LHCN-M2 (cell line): ENCODE measurements at places on chromosomes 2 and 18.

- no peak for DNase-seq
Measured at GRCh38 chr2:67918471-67918870, 144.3 kb downstream of the C1D start.

GRCh38 chr2:18907937-18908336 is 318.6 kb upstream of the NT5C1B start:
- no peak for DNase-seq

GRCh38 chr2:100247256-100248043 is 74.9 kb downstream of the LONRF2 start:
- DNase-seq: no peak

DNA sequence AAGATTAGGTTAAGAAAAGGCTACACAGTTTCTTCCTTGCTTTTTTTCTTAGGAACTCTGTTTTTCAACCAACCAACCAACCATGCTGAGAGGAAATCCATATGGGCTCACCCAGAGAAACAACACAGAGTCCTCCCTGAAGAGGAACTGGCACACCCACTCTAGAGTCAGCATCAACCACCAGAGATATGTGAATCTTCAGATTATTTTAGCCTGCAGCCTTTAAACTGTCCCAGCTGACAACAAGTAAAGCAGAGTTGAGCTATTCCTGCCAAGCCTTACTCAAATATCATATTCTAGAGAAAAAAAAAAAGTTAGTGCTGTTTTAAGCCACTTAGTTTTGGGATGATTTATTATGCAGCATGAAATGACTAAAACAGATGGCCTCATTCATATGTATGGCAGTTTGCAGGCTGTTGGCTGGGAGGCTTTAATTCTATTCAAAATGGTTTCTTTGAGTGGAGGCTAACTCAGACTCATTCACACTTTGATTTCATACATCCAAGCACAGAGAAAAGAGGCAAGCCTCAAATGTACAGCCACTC is 1637.7 kb upstream of the LRRTM1 start:
- no peak for DNase-seq

GRCh38 chr2:222450021-222450420 is 25.7 kb downstream of the SGPP2 start:
- DNase-seq: no peak

DNA sequence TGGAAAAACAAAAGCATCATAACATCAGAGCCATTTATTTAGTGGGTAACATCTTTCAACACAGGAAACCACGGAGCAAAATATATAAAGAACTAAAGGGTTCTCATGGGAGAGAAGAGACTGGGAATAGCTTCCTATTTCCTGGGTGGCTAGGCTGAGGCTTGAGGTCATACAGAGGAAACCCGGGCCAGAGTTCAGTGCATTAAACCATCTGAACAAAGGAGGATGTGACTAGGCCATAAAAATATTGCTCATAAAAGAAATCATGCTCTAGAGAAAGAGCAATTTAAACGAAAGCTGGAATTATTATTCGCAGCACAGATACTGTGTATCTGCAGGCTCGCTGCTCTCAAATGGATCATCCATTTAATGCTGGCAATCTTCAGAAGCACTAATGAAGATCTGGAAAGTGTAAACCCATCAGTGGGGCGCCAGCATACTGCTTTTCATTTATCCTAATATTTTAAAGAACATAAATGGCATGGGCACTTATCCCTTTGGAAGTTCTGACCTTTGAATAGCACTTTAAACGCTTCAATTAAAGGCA is 83.3 kb downstream of the GALNT14 start:
- no peak for DNase-seq

DNA sequence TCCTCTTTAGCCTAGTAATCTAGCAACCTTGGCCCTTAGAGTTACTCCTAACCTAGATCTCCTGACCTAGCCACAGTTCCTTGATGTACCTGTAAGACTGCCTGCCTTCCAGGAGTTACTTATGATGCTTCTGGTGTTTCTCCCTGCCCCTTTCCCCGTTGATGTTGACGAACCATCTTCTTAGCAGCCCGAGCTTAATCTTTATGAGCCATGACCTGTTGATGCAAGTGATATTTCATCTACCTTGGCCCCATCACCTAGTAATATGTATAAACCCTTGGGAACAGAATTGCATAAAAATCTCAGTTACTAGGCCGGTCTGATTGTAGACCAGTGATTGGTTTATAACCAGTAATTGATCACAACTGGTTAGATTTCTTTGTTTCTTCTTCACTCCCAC is 2.7 kb downstream of the IMPACT start:
- DNase-seq: no peak

- no peak for DNase-seq
Measured at GRCh38 chr18:49878567-49879270, 65.4 kb upstream of the ACAA2 start.

GRCh38 chr2:98376996-98377395 is 30.7 kb downstream of the CNGA3 start:
- DNase-seq: peak; percentile 53

DNA sequence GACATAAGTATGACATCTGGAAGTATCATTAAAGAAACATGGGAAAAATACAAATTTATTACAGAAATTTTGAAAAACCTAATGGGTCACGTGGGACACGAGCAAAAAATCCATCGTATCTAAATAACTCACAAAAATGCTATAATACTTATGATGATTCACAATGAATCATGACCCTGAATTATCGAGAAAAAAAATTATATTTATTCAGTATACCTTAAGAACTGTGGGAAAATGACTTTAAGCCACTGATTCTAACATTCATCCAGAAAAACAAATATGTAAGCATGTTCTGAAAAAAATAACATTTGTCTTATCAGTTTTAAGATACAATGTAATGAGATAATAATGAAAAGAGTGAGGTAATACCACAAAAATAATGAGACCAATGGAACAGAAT is 51.8 kb downstream of the ZNF385B start:
- no peak for DNase-seq

- no peak for DNase-seq
Measured at GRCh38 chr2:4140281-4140970, 437.1 kb downstream of the DCDC2C start.

DNA sequence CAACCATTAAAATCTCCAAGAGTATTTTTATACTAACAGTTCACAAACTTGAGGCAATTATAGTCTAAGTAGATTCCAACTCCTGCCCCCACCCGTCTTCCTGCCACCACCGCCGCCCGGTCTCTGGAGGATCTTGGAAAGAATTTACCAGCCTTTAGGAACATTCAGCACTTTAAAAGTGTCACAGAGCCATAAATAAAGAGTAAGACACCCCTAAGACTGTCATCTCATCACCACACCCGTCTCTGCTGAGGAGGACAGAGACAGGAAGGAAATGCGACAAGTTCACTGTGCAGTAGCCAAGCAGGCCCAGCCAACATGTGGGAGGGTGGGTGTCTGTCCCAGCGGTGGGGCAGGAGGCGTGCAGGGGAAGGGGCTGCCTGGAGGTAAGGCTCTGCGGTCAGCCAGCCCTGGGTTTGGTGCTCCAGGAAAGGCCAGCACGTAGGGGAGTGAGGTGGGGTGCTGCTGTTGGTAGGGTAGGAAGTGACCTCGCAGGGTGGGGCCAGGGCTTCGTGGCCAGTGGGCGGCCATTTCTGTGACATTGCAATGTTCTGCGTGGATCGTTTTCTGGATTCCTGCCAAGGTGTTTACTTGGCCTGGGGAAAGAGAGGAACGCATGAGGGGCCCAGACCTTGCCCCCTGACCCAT is 111.6 kb downstream of the FAM210A start:
- no peak for DNase-seq

DNA sequence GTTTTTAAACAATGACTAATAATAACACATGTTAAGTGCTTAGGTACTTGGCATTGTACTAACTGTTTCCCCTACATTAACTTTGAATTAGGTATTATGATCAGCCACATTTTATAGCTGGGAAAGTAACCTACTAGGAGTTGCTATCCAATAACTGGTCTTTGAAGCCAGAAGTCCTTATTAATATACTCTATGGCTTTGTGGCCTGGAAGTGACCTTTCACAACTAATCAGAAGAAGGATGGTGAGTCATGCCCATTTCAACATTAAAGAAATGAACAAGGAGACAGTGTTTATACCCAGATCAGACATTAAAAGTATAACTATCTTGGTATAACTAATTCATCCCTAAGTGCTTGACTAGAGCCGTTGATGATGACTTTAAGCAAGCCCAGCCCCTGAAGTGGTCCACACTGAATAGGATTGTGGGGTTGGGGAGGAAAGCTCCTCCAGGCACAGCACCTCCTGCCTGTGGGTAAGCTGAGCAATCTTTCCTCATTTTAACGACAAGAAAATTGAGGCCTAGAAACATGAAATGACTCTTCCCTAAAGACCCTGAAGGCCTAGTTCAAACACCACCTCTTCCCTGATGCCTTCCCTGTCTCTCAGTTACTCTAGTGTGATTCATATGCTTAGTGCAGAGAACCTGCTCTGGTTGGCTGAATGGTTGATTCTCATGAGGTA is 71.6 kb upstream of the RFX8 start:
- DNase-seq: peak; percentile 59

DNA sequence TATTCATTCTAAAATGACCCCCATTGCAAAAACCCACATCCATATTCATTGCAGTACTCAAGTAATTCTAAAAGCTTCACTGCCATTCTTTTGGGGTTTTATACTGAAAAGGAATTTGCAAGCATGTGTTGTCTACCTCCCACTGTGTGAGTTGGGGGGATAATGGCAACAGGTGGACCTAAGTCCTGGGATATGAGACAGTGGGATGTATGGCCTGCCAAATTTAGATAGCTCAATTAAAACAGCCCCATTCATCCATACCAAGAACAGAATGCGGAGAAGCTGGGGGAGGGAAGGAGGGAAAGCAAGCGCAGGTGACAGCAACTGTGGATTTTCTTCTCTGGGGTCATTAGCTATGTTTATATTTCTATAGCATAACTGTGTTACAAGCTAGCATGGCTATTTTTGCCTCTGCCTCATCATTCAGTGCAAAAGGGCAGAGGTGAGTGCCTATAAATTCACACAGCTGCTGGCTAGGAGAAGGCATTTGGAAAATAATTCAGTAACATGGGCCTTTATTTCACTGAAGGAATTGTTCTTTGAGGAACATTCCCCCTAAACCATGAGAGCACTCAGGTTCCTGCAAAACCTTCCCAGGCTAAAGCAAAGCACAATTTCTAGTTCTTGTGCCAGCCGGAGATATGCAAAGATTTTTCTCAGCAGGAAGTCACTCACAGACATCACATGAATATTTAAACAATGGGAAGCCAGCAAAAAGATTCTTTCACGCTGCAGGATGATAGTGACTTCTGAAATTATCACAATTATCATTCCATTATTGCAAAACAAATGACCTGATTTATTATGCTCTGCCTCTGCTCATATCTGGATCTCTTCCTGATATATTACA is 393.9 kb upstream of the ACVR2A start:
- no peak for DNase-seq

DNA sequence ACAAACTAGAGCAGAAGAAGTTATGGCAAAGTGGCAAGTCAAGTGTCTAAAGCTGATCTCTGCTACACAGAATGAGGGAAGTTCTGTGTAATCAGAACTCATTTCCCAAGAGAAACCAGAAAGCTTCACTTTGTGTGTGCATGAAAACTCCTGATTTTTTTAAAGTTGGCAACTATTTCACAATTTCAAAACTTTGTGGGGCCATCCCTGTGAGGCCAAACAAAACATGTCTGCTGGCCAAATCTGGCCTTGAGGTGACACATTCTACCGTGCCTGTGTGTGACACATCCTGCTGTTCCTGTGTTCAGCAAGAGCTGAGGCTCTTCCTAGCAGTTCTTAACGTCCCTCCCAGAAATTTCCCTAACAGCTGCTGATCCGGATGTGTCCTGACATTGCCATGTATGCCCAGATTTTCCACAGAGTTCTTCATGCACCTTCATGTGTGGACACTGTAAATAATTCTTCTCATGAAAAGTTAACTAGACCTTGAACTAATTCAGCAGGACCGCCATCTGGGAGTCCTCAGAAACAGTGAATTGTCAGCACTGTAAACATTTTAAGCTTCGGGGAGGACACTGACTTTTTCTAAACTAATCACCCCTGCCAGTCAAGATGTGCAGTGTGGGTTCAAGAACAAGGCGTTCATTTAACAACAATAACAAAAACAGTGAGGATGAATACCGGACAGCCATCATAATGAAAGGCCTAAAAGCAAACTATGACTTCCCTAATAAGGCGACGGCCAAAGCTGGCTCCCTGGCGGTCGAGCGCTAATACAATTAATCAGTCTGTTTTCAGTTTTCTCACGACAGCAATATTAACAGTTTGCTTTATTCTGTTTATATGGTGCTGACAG is 99.0 kb downstream of the PLEKHM3 start:
- peak; percentile 93 for DNase-seq

DNA sequence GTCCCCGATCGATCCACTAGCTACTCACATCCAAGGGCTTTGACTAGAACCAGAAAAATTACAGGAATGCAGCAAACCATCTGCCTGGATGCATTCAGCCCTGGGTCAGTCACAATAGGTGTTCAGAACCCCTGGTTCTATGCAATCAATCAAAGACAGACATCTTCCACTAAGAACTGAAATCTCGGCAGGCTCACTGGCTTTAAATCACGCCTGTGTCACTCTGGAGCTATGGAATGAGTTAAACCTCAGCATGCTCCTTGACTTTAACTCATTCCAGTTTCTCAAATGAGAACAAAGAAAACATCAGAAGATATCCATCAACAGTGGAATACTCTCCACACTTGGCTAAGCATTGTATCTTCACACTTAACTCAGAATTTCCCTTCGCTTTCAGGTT is 68.1 kb upstream of the SPTBN1 start:
- DNase-seq: no peak

DNA sequence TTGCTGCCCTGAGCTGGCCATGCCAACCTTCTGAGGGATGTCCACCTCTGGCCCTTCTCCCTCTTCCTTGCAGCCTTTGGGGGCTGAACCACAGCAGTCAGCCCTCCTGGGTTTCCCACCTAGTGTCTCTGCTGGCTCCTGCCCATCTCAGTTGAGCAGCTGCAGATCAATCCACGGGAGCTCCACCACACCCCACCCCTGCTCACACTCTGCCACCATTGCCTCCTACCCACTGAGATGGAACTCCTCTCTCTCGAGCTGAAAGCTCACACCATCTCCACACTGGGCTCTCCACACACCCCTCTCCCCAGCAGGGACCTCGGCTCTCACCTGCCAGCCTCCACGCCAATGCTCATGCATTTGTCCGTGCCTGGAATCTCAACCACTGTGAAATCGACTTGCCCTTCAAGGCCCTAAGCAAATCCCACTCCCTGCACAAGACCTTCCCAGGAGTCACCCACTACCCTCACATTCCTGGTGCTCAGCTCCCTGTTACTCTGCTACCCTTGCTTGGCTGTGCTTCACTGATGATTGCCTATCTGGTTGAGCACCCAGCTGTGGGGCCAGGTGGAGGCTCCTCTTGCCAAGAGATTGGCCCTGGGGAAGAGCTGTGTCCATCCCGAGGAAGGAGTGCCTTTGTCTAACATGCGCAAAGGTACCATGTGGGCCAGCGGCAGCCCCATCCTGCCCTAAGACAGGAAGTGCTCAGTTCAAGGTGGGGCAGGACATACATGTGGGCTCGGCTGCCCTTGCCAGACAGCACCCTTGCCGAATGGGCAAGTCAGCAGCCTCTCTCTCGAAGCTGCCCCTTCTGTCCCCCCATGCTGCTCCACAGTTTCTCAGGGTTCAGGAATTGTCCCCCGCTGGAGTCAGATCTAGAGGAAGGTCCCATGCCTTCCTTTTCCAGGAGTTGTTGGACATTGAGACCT is 208.7 kb downstream of the CYP26B1 start:
- no peak for DNase-seq
